SHP77 treated with DMSO at 0.1 percent for 48 hours (cell line): ENCODE measurements at places on chromosomes 6 and 20.

DNA sequence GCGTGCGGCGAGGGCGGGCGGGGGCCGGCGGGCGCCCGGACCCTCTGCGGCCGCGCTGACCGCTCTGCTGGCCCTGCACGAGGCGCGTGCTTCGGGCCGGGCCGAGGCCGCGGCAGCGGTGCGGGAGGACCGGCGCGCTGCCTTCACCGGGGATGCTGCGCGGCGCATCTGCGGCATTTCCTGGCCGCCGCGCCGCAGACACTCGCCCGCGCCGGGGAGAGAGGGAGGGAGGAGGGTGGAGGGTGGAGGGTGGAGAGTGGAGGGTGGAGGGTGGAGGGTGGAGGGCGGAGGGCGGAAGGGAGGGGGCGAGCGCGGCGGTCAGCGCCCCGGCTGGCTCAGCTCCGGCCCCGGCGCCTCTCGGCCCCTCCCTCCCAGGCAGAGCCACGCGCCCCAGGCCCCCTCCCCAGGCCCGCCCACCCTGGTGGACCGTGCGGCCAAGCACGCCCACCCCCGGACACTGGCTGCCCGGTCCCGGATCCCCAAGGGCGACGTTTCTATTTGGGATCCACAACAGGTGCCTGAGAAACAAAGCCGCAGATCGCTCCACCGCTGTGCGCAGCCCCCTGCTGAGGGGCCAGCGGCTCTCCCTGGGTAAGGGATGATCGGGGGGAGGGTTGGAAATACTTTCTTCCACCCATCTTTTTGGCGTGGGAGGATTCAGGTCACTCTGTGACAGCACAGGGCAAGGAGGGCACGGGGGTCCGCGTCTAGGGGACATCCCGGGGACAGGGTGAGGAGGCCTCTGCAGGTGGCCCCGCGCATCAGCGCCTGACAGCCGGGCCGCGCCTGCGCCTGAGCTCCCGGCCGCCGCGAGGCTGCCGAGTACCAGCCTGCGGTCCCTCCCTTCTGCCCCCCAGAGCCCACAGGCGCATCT is 111.2 kb upstream of the BEND6 start:
- peak; percentile 83 for DNase-seq

- no peak for DNase-seq
These were observed 24.6 kb downstream of the KHDC1L start for GRCh38 chr6:73200735-73201134.

DNA sequence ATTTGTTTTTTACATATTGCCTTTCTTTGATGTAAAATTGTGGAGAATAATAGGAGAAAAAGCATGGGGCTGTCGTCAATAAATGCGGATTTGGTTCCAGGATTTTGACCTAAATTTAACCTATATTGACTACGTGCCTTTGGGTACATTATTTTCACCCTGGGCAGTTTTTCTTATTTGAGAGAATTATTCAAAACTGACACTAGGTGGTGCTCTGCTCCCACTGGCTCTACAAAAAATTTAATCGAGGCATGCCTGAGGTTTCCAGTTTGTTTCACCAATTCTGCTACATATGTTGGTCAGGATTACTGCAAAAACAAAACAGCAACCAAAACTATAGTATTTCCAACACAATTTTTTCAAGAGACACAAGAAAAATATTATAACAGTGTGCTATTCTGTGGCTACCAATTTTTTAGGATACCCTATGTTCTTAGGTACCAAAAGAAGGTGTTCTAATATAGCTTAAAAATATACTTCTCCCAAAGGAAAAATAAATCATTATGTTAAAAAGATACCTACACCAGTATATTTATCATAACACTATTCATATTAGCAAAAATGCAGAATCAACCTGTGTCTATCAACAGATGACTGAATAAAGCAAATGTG is 48.6 kb upstream of the FABP7 start:
- DNase-seq: peak; percentile 38

DNA sequence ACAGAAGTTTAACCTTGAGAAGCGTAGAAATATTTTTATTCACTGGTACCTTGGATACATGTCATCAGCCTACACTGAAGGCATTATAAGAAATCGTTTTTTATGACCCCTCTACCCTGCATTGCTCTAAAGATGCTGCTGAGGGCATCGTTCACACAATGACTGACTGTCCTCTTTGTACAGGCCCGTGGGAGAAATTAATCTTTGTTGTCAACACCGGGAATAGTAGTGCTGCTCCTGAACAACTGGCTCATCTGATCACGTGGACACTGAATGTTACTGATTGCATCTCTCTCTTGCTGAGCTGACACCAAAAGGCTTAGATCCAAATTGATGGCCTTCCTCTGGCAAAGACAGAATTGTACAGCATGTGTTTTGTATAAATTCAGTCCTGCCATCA is 157.1 kb upstream of the SMLR1 start:
- peak; percentile 10 for DNase-seq

- DNase-seq: no peak
These were observed 36.1 kb downstream of the ELOVL2 start for GRCh38 chr6:11007715-11008608.

- no peak for DNase-seq
These were observed 104.2 kb upstream of the THEMIS start for GRCh38 chr6:128005009-128005408.

GRCh38 chr6:74073999-74074398 is 378.0 kb downstream of the CD109 start:
- DNase-seq: no peak

- DNase-seq: no peak
These were observed 418 bp upstream of the UCKL1 start for GRCh38 chr20:63956664-63957003.

- no peak for DNase-seq
These were observed 65.0 kb upstream of the MOCS1 start for GRCh38 chr6:39999006-39999867.

DNA sequence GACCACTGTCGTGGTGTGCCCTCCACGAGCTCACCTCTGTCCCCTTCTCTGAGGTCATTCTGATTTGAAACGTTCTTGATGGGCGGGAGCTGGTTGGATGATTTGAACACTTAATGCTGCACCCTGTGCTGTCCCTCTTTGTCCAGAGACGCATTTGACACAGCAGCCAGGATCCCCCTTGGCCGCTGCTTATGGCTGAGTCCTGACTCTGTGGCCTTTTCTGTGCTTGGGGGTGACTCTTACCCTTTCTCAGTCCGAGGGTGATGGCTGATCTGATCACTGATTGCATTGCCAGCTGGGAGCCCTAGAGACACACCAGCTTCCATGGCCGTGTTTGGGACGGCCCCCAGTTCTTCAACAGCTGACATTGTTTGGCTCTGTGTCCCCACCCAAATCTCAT is 43.5 kb upstream of the FRMD1 start:
- no peak for DNase-seq

GRCh38 chr6:152836523-152836922 is 85.9 kb downstream of the VIP start:
- no peak for DNase-seq

GRCh38 chr6:38805692-38806091 is 90.6 kb downstream of the DNAH8 start:
- DNase-seq: no peak

DNA sequence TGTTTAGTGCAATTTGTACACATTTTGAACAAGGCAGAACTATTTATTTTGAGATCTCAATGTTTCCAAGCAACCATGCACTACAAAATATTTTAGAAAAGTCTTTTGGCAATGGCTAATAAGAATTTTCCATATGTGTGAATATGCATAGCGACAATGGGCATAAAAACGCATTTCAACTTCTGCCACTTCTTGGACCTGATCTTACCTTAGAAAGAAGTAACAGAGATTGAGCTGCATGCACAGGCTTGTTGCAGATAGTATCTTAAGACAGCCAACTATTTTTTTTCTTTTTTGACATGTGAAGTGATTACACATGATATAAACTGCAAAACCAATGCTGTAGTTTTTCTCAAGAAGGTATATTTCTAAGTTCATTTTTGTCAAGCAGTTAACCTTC is 210.4 kb upstream of the PHACTR1 start:
- no peak for DNase-seq

DNA sequence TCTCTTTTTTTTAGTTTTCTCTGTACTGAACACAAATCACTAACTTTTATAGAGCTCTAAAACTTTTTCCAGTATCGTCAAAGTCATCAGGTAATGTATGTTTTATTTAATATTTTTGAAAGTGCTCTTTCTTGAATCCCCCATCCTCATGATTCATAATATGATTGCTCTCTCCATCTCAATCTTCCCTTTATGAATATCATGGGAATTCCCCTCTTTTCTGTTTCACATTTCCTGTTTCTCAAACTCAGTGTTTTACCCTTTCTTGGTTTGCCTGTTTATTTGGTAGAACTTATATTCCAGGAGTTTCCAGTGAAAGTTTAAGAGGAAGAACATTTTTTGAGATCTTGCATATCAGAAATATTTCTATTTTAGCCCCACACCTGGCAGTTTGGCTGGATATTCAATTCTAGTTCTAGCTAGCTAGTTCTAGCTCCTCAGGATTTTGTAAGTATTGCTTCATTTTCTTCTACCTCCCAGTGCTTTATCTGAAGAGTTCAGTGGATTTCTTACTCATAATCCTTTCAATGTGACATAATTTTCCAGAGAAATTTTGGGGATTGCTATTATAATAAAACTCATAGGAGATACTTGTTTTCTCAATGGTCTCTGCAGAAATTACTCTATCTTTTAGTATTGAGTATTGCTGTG is 6.1 kb upstream of the C6orf58 start:
- no peak for DNase-seq

DNA sequence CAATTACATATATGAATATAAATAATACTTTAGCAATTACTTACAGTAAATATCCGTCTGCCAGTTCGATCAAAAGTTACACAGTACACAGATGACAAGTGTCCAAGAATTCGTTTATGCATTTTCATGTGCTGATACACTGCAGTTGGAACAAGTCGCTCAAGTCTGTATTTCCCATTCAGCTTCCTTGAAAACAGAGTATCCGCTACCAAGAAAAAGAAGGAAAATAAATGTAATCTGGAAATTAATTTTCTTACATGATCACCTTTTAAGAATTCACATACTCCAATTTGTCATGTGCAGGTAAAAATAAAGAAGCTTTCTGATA is 35.3 kb downstream of the PHIP start:
- DNase-seq: no peak

GRCh38 chr6:31357886-31358285 is 907 bp upstream of the HLA-B start:
- no peak for DNase-seq

GRCh38 chr20:42779216-42779615 is 410.5 kb downstream of the PTPRT start:
- DNase-seq: no peak

- DNase-seq: peak; percentile 71
These were observed 154.7 kb downstream of the JARID2 start for GRCh38 chr6:15400572-15401004.

DNA sequence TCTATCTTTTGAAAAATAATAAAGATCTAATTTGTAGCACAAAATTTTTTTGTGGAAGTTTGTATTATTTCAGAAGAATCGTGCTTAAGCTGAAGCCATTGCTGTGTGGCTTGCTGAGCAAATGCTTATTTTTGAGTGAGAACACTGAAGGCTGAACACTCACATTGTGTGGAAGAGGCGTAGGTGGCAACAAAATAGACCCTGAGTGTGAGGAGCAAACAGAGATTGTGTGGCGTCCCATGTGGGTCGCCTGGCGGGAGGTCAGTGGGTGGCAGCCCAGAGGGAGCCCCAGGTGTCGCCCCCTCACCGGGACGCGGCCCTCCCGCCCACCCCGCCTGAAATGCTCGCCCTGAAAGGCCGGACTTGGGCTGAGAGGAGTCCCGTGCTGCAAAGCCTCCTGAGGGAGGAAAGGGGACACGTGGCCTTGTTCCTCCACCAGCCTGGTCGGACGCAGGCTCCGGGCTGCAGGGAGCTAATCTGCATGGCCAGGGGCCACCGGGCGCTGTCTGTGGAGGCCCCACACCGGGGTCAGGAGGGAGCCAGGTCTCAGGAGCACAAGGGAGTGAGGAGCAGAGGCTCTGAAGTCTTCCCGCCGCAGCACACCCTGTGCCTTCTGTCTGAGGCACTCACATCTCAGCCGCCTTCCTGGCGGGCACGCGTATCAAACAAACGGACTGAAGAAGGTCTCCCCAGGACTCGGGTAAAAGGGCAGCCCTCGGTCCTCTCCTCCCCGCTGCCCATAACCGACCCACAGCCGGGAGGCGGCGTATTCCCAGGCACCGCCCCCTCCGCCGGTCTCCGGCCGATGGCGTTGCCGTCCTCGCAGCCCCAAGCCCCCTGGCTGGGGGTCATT is 15.9 kb downstream of the DDO start:
- DNase-seq: no peak

DNA sequence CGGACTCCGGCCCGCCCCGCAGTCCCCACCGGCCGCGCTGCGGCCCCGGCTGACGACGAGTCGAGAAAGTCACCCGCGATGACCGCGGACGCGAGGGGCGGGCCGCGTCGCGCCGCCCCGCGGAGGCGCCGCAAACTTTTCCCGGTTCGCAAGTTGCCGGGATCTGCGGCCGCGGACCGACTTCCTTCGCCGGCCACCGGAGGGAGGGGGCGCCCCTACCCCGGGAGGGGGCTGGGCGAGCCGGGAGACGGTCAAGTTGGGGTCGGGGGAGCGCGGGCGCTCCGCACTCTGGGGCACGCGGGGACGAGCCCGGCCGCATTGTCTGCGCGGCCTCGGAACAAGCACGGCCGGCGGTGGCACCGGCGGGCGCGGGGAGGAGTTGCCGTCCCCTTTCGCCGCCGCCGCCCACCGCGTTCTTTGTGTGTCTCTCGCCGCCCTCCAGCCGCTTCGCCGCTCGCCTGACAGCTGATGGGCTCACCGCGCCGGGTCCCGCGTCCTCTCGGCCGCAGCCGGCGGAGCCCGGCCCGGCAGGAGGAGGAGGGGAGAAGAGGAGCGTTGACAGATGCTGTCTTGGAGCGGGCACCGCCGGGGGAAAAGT is 131.6 kb downstream of the OGFRL1 start:
- no peak for DNase-seq

- no peak for DNase-seq
These were observed 124.9 kb upstream of the NRN1 start for GRCh38 chr6:6131492-6132109.

DNA sequence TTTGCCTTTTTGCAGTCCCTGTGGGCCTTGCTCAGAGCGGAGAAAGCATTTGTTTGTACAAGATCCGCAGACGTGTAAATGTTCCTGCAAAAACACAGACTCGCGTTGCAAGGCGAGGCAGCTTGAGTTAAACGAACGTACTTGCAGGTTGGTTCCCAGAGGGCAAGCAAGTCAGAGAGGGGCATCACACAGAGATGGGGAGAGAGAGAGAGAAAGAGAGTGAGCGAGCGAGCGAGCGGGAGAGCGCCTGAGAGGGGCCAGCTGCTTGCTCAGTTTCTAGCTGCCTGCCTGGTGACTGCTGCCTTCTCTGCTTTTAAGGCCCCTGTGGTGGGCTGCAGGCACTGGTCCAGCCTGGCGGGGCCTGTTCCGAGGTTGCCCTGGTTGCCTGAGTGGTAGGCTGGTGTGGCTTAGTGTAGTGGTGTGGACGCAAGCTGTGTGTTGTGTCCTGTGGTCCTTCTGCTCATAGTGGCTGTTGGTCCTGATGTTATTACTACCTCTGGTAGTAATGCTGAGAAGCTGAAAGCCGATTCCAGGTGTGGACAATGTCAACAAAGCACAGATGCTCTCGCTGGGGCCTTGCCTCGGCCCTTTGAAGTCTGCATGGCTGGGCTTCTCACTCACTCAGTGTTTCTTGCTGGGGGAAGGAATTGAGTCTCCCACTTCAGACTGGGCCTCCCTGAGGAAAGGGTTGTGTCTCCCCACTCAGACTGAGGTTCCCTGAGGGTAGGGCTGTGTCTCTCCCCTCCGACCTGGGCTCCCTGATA is 12.1 kb downstream of the VEGFA start:
- no peak for DNase-seq
